ENCODE measurements at places on chromosomes 12 and 14.

DNA sequence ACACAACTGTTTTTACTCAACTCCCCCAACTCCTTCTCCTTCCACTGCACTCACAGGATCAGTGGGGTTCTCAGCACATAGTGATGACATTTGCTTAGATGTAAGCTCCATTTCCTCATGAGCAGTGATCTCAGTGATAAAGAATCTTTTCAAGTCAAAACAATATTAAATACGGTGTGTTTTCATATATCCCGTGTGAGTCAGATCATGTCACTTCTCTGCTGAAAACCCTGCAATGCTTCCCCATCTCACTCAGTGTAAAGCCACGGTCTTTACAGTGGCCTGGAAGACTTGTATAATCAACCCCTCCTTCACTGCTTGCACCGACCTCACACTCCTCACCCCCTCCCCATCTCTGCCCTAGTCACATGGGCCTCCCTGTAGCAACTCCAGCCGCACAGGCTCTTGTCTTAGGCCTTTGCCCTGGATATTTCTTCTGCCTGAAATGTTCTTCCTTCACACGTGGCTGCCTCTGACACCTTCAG lies 149.7 kb upstream of the ARHGAP5 start:
- DNase-seq = peak; percentile 55

DNA sequence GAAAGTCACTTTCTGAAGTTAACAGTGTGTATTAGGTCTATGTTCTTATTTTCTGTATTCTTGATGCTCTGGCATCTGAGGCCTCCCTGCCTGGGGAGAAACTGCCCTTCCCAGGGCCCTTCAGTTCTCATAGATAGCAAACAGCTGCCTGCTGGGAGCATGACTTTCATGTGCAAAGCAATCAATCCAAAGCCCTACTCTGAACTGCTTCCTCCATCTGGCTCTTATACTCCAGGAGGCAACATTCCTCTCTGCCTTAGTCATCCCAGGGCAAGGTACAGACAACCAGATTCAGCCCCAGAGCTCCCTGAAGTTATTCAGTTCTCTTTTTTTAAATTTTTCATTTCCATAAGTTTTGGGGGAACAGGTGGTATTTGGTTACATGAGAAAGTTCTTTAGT lies 41.7 kb upstream of the RIN3 start:
- no peak for DNase-seq

GRCh38 chr12:50467439-50467838 lies 37.3 kb upstream of the DIP2B start:
- DNase-seq = no peak

DNA sequence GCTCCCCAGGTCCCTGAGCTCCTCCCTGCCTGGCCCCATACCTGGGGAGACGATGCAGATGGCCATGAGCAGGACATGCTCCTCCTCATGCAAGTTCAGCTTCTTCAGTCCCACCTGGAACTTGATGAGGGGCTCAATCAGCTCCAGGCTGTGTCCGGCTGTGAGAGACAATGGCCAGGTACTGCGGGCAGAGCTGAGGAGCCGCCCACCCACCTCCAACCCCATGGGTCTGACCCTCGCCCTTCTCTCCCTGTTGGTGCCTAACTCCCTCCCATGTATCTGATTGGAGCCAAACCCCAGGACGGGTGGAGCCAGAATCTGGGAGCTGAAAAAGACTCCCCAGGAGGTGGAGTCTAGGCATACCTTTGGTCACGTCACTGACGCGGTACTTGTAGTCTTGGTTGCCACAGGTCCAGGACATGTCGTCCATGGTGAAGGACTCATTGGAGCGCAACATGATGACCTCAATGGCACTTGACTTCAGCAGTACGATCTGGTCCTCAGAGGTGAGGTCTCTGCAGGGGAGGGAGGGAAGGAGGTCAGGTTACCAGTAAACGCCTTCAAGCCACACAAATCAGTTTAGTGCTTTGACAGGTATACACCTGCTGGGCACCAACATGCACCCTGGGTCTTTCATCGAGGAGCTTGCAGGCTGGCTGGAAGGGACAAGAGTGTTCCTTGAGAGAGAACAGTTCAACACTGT lies 26.7 kb upstream of the HDAC7 start:
- DNase-seq = no peak

DNA sequence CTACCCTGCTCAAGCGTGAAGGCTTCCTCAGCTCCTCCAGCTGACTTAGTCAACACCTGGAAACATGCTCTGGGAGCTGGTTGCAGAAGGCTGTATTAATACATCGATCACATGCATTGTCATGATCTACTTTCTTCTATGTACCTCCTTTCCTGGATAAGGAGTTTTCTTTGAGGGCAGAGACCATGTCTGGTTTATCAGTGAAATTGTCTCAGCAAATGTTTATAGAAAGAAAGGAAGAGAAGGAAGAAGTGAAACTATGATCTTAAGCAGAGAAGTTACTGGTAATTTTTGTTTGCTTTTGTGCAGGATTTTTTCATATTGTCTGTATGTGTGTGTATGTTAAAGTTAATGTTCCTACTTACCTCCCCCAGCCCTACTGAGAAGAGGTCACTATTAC lies 4.5 kb downstream of the DYRK4 start:
- DNase-seq = no peak

DNA sequence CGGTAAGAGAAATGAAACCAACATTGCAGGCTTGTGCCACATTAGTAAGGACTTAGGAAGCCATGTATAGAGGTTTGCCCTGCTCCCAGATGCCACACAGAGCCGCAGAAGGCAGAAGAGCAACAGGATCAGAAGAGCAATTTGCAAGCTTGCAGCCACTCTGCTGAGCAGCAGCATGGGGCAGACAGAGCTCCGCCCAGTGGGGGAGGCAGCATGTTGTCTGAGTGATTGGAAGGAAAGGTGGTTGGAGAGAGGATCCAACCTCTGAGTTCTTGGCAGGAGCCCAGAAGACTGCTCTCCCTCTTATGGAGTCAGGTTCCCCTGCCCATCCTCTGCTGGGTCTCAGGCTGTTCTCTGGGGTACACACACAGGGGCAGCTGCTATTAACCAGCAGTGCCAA lies 2.3 kb upstream of the KRT6A start:
- DNase-seq = peak; percentile 12

DNA sequence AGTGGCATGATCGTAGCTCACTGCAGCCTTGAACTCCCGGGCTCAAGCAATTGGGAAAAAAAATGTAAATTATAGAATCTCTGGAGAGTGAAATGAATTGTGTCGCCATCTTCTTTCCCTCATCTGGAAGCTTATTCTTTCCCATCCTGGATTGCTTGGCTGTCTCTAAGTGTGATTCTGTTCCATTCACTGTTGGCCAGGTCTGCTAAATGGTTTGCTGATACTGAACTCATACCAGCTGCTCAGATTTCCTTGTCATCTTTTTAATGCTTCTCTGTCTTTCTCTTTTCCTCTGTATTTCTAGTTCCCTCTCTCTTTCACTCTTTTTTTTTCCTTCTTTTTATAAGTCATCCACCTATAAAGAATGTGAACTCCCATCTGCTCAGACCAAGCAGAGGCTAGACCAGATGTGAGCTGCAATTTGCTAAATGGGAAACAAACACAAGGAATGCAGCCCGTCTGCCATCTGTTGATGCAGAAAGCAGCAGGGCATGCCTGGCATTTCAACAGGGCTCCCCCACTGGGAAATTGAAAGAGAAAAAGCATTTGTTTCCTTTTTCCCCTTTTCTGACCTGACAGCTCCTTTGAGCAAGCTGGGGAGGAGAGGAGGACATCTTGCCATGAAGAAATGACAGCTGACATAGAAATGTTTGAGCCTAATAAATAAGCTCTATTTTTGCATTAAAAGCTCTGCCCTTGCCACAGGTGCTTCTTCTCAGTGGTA lies 1823.6 kb upstream of the FLRT2 start:
- no peak for DNase-seq

GRCh38 chr12:52259657-52260243 lies 14.7 kb upstream of the KRT86 start:
- DNase-seq = no peak

- DNase-seq = no peak
Observed at GRCh38 chr12:90153827-90154226, 445.2 kb upstream of the ATP2B1 start.

DNA sequence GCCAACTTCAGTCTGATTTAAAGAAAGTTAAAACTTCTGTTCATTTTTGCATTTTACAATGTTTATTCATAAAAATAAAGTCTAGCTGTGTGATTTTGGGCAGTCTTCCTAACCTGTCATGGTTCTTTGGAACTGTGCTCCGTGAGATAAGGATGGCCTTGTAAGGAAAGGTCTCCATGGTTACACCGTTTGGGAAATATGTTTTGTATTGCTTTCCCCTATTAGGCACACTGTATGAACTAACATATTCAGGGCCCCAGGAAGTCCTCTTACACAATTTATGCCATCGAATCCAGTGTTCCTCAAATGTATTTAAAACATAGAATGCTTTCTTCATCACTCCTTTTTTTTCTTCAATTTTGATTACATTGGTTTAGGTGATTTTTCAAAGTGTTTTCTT lies 54.5 kb downstream of the APAF1 start:
- no peak for DNase-seq

- DNase-seq = no peak
Observed at GRCh38 chr14:52862632-52863333, 71.4 kb upstream of the GNPNAT1 start.

DNA sequence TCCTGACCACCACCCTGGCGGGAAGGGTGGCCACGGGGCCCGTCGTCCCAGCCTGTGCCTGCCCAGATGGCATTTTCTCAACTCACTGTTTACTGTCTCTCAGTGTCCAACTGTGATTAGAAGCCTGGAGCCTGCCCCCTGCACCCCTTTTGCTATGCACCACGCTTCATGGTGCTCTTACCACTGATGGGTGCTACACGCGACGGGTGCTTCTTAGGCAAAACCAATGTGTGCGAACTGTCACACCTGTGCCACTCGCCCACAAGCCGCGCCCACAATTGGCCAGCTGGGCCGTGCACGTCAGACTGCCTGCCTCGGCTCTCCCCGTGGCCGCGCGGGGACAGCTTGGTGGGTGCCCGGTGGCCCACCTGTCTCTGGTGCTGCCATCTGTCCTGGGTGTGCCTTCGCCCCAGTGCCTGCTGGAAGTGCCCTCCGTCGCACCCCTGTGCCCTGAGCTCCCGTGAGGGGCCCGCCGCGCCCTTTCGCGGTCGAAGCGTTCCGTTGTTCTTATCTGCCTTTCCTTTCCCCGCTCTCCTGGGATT lies 15.1 kb upstream of the AMN start:
- no peak for DNase-seq

DNA sequence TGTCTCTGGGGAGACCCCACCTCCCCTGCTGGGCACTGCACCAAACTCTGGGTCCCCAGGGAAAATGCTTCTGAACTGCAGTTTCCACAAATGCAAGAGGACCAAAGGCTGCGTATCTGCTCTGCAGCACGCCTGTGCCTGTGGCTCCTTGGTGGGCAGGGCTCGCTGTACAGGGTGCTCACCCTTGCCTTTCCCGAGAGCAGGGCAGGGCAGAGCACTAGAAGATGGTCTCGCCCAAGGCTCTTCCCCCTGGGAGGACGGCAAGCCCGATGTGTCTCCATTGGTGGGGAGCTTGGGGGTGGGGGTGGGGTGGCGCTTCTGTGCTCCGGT lies 175.3 kb upstream of the RTL1 start:
- no peak for DNase-seq

- no peak for DNase-seq
Observed at GRCh38 chr12:109115404-109115757, 1.0 kb upstream of the ACACB start.

- DNase-seq = no peak
Observed at GRCh38 chr14:68336165-68336564, 456.7 kb downstream of the ZFP36L1 start.

DNA sequence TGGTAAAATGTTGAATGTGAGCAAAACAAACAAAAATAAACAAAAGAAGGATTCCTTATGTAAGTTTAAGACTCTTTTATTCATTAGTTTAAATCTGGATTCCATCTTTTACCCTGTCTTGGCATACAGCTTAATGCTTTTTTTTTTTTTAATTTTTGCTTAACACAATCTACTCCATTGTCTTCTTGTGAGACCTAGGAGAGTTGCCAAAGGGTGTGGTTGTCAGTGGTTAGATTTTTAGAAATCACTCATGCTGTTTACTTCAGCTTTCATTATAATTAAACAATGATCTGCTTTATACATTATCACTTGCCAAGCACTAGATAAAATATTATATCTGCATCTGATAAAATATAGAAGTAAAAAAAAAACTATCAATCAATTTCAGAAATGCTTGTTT lies 77.7 kb upstream of the KITLG start:
- DNase-seq = no peak

- DNase-seq = no peak
Observed at GRCh38 chr12:22527999-22528398, 16.3 kb downstream of the C2CD5 start.

DNA sequence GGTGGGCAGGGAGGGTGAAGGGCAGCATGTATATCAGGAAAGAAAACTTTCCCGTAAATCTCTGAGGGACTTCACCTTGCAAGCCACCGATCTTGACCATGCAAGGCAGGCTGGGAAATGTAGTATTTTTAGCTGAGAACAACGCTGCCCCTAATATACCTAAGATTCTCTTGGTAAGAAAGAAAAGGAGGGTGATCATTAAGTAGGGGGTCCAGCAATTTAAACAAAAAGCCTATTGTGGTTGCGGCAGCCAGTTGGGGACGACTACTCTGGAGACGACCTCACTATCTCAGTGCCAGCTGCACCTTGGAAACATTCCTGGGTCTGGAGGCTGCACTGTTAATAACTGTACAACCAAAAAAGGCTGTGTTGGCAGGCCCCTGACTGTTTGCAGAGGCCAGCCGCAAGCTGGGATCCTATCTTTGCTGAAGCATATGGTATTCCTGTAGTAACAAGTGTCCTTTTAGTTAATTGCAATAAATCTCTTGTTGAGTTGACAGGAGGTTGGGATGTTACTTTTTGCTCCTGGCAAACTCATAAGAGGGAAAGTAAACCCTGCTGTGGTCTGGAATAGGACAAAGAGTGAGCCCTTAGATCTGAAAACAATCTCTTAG lies 6.4 kb downstream of the APOLD1 start:
- no peak for DNase-seq

- no peak for DNase-seq
Observed at GRCh38 chr12:7916936-7917335, 19.1 kb downstream of the SLC2A3 start.

- DNase-seq = no peak
Observed at GRCh38 chr12:34394211-34395055, 372.1 kb downstream of the ALG10 start.

GRCh38 chr12:9341260-9341585 lies 133.0 kb upstream of the PZP start:
- DNase-seq = no peak

DNA sequence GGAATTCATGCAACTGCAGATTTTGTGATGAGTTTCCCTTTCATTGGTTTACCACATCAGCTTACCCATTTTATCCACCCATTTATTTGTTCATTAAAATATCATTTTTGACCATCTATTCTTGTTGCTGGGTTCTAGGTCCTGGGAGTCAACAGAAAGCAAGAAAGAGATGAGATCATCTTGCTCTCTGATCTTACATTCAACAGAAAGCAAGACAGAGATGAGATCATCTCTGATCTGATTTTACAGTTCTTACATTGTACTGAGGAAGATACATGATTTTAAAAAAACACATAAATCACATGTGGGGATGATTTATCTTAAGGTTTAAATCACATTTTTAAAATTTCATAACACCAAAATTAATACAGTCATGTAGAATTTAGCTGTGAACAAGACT lies 2.3 kb downstream of the TAS2R46 start:
- no peak for DNase-seq

All from activated naive CD4-positive, alpha-beta T cell treated with anti-CD3 and anti-CD28 coated beads for 36 hours (primary cell).